ENCODE measurements at places on chromosomes 7 and 10.

GRCh38 chr10:3107426-3107961 is 40.1 kb downstream of the PFKP start:
- DNase-seq = no peak

DNA sequence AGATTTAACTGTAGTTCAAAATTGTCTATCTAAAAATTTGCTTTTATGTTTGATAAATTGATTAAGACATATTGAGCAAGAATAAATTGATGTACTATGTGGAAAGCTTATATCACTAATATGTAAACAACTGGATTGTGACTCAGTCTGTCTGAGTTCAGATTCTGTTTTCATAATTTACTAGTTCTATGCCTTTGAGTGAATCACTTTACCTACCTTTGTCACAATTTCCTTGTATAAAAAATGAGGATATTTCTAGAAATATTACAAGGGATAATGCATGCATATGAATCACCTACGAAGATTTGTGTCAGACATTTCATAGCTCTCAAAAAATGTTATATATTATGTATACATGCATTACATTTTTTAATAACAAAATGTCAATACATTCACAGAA is 245.1 kb upstream of the ZWINT start:
- DNase-seq = no peak

DNA sequence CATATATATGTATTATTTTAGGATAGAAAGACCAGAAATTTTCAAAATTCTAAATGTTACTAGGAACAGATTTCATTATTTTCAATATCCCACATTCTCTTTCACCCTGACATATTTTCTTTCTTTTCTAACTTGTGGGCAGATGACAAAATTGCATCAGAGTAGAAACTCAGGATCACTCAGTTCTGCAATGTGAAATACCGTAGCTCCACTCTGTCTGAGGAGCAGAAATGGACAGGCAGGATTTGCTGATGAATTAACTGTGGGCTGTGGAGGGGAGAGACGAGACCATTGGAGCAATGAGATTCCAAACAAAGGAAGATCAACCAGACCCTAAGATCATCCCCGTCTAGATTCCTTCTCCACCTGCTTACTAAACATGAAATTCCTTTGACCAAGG is 37.0 kb upstream of the SVOPL start:
- no peak for DNase-seq

GRCh38 chr7:138833596-138833995 is 35.6 kb upstream of the ATP6V0A4 start:
- no peak for DNase-seq

DNA sequence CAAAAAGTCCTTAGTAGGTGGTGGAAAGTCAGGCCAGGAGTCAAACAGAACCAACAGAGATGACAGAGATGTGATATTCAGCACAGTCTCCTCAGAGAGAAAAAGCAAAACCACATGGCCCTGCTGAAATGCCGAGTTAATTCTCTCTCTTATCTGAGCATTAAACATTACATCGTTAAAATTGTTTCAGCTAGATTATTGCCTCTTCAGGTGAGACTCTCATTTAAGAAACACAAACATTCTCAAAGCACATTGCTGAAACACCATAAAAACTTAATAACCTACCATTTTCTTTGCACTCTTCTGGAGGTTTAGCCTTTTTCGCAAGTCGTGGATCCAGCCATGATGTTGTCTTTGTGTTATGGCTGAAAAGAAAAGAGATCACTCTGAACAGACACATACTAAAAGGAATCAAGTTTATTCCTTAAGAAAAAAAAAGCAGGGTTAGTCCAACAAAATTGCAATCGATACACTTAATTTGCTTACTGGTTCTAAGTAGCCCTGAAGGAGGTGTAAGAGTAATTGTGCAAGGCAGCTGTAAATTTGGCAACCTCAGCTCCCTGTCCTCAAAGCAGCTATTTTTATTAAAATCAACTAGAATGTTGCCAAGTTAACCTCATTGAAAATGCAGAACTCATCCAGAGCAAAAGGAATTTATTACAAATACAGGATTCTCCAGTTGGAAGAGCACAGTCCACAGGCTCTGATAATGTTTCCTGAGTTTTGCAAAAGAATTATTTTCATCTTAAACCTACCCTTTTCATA is 691.1 kb downstream of the PHTF2 start:
- no peak for DNase-seq

DNA sequence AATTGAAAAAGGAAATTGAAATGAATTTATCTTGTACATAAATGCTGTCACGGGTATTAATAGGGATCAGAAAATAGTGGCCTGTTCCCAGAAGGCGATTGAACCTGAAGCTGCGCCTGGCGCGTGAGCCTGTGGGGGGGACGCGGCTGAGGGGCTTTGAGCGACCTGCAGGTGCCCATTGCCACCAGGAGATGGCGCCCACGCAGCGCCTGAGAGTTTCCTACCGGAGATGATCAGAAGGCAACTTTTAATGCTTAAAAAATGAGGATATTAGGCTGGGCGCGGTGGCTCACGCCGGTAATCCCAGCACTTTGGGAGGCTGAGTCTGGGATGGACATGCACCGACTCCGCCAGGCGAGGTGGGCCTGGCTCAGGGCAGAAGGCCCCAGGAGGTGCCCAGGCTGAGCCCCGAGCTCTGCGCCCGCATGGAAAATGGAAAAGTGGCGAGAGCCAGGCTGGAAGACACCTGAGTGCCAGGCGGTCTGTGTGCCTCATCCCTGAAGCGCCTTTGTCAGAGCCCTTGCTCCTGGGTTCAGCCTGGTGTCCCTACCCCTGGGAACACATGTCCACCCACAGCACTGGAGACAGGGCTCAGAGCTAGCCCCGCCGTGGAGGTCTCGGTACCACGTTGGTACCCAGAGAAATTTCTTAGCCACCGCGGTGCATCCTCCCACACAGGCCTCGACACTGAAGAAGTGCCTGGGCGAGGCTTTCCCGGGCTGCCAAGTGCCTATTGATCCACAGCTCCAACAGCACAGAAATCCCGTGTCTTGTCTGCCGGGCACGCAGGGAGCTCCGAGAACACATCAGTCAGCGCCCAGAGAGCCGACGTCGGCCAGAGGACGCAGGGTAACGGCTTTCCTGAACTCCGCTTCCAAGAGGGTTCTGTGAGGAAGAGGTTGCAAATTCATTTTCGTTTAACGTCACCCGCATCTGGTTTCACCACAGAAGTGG is 117.4 kb downstream of the INPP5A start:
- DNase-seq = peak; percentile 43

- DNase-seq = no peak
Measured at GRCh38 chr7:3218411-3219225, 82.4 kb upstream of the SDK1 start.

GRCh38 chr10:114708717-114709335 is 50.8 kb upstream of the ABLIM1 start:
- DNase-seq = no peak

DNA sequence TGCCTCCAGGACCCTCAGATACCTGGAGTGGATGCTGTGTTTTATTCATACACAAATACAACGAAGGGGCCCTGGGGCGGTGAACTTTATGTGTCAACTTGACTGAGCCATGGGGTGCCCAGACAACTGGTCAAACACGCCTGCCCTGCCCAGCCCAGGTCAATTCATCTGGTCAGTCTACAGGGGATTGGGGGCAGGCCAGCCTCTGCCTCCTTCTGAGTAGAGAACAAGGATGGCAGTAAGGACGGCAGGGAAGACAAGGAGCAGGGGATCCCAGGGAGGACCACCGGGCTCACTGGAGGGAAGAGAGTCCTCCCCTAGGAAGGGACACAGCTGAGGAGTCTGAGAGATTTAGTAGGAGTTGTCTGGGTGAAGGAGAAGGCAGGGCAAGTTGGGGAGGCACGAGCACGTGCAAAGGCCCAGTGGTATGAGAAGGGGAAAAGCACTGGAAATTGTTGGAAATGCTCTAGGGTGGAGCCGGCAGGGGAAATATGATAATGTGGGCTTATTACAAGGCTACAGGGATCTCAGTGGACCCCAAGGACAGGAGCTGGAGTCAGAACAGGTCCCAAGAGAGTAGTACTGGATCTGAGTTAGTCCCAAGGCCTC is 63.4 kb downstream of the MYL10 start:
- DNase-seq = no peak

DNA sequence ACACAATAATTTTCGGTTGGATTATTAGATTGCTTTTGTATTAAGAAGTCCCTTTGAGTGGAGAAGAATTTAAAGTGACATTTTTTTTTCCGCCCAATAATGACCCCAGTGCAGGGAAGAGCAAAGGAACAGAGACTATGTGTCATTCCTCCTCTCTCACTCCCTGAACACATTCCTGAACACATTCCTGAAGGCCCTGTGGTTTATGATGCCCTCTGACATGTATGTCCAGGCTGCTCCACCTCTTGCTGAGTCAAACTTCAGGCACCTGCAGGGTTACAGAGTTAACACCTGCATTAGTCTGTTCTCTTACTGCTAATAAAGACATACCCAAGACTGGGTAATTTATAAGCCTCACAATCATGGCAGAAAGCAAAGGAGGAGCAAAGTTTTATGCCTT is 704.0 kb upstream of the LRRN3 start:
- no peak for DNase-seq

DNA sequence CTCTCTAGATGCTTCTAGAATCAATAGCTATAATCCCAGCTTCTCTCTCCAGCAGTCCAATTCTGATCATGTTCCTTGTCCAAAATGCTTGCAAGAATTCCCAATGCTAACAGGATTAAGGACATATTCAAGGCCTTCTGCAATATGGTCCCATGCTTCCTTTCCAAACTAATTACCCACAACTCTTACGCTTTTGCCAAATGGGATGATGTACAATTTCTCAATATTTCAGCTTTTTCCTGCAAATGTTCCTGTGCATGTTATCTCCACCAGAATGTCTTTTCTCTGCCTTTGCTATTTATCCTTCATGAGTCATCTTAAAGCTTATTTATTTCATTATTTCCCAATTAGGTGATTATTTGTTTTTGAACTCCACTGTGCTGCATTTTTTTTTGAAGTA is 556.4 kb downstream of the SORCS1 start:
- no peak for DNase-seq

Data from stimulated activated CD4-positive, alpha-beta T cell treated with anti-CD3 and anti-CD28 coated beads, Interleukin-15, amount 100 ng/mL, for 1 hour (primary cell).